ENCODE measurements at places on chromosomes 13 and 19.

DNA sequence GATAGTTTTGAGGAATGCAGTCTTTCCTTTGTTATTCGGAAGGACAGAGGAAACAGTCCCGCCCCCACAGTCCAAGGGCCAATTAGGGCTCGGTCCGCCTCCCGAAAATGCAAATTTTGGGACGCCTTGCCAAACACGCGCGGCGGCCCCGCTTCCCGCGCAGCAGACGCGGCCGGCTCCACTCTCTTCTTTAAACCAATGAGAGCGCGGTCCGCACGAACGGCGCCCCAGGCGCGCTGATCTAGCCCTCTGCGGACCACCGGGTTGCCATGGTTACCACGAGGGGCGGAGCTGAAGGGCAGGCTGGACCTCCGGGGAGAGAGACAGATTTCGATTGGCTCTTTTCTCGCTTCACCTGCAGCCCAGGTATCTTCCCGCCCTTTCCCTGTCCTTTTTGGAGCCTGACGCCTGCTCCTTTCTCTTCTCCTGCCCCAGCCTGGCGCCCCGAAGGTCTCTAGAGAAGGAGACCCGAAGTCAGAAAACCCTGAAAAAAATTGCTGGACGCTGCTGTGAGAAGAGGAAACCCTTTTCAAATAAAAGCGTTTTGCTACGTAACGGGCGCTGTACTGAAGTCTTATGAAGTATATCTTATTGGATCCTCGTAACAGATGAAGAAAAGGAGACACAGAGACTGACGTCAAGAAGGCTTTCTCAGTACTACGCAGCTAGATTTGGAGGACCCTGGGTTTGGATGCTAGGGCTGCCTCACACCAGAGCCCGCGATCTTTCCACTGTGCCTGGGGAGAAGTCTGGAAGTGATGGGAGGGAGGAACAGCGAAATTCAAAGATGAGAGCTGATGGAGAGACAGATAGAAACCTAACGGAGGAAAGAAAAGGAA is 2.0 kb downstream of the PTH2 start:
- DNase-seq, result no peak

- DNase-seq, result no peak
Observed at GRCh38 chr13:33123066-33123859, 107.0 kb downstream of the KL start.

GRCh38 chr19:17860331-17860992 is 752 bp downstream of the RPL18A start:
- no peak for DNase-seq

GRCh38 chr13:113325779-113326178 is 28.7 kb downstream of the LAMP1 start:
- no peak for DNase-seq

Data from thoracic aorta (tissue), 2 donors.